ENCODE measurements at places on chromosomes 11 and 22. TPM values are rescaled to one million over a fixed set of nuclear protein-coding genes. Genes with fewer than 3 reads are reported as not detected.

- no peak overlapping the region for H3K4me3 ChIP-seq
- no peak overlapping the region for H3K27ac ChIP-seq
- no peak for DNase-seq
- H3K4me1 ChIP-seq: peaks cover 7% of the 10 kb centered on the region
- H3K27me3 ChIP-seq: peaks cover 20% of the 10 kb centered on the region
Observed at GRCh38 chr11:7245341-7245740, 6.4 kb upstream of the SYT9 start.

CALCB gene
- 1.3 TPM for total RNA-seq

DNA sequence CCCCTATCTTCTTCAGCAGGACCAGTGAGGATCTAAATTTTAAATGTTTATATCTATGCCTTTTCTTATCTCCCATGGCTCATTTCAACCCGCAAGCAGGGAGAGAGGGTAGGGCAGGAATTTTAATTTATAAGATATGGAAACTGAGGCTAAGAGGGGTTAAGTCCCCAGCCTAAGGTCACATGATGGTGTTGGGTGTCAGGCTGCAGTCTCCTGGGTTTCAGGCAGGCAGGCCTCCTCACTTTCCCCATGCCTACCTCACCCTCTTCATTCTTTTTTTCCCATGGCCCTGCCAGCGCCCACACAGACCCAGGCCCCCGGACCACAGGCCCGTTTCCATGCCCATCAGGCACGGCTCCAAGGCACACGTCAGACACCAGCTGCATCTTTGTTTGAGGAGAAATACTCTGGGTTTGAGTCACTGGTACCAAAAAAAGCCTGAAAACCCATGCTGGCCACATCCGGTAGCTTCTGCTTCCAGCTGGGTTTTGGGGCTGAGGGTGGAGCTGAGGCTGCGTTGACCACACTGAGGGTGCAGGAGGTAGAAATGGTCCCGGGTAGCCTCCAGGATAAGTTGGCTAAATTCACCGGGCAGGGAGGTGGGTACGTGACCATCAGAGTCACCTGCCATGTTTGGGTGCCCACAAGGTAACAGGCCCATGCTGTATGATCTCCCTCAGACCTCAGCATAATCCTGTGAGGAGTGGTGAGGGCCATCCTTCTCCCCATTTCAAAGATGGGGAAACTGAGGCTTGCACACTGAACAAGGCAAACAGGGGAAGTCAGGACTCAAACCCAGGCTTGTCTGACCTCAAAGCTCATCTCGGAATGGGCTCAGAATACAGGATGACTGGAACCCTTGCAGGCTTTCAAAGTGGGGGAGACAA, 7.5 kb downstream of the CRYBB1 start:
- no peaks in the 10 kb centered on the region for H3K4me1 ChIP-seq
- no peak for DNase-seq
- H3K27me3 ChIP-seq: peaks cover 67% of the 10 kb centered on the region

- no peaks in the 10 kb centered on the region for H3K27me3 ChIP-seq
- no peak overlapping the region for H3K4me3 ChIP-seq
- no peaks in the 10 kb centered on the region for H3K36me3 ChIP-seq
- no peaks in the 10 kb centered on the region for H3K4me1 ChIP-seq
- H3K27ac ChIP-seq: no peak overlapping the region
Observed at GRCh38 chr22:46422896-46423295, 87.4 kb downstream of the TRMU start.

- no peak overlapping the region for H3K4me3 ChIP-seq
- no peak for DNase-seq
- H3K4me1 ChIP-seq: peaks cover 10% of the 10 kb centered on the region
- no peaks in the 10 kb centered on the region for H3K36me3 ChIP-seq
- H3K27ac ChIP-seq: no peak overlapping the region
Observed at GRCh38 chr22:30183861-30184278, 62.7 kb downstream of the LIF start.
